ENCODE measurements at places on chromosomes 7 and 10.

DNA sequence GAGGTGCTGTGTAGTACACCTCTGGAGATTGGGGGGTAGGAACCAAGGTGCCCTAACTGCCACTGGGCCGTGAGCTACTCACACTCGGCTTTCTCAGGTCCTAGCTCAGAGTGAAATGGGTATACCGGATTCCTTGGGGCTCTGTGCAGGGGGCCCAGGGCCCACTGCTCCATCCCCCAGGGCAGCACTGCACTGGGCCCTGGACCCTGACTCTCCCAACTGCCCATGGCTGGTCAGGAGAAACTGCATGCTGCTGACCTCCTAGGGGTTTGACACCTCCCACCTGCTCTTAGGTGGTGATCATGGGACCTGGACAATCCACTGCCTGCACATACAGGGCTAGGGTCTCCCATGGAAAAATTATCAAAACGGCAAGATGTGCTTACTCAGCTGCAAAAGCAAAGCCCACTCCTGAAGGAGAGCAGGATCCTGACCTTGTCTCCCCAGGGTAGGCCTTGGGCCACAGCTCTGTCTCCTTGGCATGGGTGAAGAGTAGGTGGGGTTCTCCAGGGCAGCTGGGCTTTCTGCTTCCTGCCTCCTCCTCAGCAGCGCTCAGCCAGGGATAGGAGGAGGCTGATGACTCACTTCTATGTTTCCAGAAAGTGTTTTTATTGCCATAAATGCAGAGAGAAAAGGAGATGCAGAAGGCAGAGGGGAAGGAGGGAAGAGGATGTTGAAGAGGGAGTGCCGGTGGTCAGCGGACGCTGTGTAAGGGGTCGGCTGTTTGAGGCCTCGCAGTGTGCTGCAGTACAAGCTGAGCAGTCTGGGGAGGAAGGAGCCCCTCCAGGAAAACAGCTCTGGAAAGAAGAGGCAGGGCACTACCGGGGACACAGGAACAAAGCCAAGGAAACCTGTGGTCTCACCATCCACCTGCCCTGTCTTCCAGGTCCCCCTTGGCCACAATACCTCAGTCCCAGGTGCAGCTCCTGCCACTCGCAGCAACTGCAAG, 107.8 kb downstream of the ARHGAP22 start:
- no peak for DNase-seq

DNA sequence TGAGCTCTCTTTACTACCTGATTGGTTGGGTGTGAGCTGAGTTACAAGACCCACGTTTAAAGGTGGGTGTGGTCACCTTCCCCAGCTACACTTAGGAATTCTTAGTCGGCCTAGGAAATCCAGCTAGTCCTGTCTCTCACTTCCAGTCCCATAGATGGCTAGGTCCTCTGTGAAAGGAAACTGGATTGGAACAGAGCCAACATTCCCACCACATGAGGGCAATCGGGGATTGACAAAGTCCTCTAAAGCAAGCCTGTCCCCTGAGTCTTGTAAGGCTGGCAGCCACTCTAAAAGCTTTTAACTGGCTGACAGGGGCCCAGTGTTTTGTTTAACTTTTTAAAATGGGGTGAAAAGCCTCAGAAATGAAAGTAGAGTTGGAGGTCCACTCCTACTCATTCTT, 15.1 kb upstream of the CROT start:
- DNase-seq = no peak

GRCh38 chr10:46557319-46558121, 1.1 kb upstream of the GPRIN2 start:
- DNase-seq = no peak

GRCh38 chr7:17166824-17167379, 131.6 kb upstream of the AHR start:
- no peak for DNase-seq

- DNase-seq = no peak
These were observed 15.5 kb downstream of the MSRB2 start for GRCh38 chr10:23110722-23111516.

DNA sequence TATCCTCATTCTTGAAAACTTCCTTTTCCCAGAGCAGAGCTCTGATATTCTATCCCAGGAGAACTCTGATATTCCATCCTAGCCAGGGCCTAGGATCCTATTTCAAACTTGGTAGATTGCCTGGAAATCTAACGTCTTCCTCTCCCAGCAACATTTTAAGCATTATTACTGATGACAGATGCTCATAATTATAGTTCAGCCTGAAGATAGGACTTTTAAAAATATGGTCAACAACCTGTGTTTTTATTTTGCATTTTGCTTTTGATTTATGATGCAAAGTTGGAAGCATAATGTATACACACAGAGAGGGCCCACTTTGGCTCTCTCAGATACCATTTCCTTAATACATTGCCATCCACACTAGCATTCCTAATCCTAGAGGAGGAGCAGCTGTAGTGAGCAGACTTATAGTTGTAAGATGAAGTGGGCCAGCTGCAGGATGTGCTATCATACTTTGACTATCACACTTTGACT, 457.4 kb upstream of the TPK1 start:
- DNase-seq = no peak

DNA sequence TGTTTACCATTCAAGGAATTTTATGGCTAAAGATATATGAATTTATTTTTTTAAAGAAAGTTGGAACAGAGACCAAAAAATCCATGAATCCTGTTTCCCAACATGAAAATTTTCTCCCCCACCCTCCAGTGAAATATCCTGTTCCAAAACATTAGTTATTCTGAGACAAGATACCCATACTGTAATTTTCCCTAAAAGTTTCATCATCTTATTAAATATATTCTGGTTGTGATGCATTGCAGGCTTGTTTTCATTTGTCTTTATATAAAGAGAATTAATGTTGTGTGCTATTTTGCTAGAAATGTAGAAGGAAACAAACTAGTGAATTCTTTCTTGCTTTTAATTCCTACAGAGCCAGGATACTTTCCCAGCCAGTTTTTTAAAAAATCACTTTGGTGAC, 106.6 kb downstream of the EXOC4 start:
- no peak for DNase-seq

DNA sequence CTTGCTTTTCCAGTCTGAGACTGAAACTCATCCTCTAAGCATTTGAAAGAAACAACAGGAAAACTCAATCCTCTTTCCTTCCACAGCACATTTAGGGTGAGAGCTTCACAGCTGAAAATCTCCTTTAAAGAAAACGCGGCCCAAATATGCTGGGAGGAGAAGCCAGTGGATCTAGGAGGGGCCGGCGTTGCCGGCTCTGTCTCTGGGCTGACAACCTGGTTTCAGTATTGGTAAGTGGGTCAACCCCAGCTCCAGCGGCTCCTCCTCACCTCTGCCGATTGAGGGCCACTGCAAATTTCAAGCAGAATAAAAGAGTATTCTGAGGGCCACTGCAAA, 75.3 kb upstream of the CPXM2 start:
- no peak for DNase-seq

GRCh38 chr7:24560772-24561171, 12.5 kb upstream of the PALS2 start:
- DNase-seq = no peak

DNA sequence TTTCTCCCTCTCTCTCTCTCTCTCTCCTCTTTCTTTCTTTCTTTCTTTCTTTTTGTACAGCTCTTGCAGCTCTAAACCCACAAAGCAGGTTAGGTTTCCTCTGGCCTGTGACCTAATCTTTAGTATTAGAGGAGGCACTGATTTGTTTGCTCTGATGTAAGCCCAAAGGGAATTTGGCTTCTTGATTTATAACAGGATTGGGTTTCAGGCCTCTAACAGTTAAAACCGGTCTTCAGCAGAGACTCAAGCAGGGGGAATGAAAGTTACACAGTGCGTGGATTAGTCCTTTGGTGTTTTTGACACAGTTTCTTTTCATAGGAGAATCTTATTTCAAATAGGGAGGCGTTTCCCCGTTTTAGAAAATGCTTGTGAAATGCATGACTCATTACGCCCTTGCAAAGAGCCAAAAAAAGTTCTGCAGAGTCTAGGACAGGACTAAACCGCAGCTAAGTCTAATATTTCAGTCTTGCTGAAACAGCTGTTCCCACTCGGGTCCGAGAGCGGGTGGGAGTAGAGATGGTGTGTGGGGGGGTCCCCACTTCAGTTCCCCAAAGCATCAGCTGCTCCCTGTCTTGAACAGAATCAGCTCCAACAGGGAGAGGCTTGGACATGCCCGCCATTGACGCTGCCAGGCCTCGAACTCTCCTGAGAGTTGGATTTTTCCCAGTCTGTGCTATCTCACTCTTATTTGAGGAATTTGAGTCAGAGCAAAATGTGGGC, 296.5 kb upstream of the PITRM1 start:
- DNase-seq = no peak

- no peak for DNase-seq
These were observed 114.6 kb upstream of the FZD1 start for GRCh38 chr7:91149341-91150246.

DNA sequence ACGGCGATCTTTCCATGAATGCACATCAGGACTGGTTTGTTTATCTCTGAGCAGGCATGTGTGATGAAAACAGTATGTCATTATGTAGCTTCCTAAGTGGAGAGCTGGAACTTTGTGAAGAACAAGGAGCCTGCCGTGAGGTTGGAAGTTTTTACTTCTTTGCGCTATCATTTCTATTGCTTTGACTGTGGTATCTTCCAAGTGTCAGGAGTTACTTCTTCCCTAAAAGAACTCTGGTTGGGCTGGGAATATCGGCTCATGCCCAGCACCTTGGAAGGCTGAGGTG, 167.4 kb upstream of the AHR start:
- DNase-seq = no peak

DNA sequence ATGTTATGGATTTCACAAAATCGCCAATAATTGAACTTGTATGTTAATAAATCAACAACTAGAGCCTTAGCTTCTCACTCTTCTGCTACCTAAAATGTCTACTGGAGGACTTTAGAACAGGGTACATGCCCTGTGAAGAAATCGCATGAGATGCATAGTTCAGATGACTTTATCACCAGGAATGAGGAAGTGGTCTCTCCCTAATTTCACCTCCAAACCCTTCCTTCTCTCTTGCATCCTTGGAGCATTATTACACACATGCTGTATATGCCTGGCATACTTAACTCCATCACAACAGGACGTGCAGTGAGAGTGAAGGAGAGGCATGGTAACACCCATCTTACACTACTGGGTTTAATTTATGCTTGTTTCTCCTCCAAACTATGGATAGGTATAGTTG, 27.8 kb downstream of the RHEB start:
- no peak for DNase-seq

- no peak for DNase-seq
These were observed 75.9 kb downstream of the HIBADH start for GRCh38 chr7:27586825-27587224.

GRCh38 chr10:15395935-15396334, 24.8 kb upstream of the FAM171A1 start:
- DNase-seq = no peak

- DNase-seq = no peak
These were observed 3.6 kb downstream of the HERPUD2 start for GRCh38 chr7:35691366-35691765.

DNA sequence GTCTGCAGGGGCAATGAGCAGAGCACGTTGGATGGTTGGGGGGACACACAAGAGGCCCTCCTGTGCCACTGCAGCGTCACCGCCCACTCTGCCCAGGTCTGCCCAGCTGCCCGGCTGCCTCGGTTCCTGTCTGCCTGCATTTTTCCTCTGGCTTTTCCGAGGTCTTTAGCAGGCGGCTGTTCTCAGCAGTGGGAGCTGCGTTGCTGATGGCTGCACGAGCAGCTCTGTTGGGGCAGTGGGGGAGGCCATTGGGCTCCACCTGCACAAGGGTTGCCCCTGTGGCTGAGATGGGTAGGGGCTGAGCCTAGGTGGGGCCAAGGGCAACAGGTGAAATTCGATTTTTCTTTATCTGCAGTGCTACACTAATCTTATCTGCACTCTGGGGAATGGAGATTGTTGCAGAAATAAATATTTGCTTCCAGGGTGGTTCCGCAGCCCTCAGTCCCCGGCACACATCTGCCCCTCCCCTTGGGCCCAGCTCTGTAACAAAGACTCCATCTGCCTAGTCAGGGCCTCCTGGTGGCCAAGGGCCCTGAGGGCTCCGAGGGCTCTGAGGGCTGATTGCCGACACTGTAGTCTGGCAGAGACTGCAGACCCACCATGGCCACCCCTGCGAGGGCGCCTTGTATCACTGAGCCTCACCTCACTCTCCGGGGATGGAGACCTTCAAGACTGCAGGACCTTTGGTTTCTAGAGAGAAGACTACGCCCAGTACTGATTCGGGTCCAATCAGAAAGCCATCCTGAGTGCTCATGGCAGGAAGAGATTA, 141.7 kb upstream of the SHH start:
- DNase-seq = no peak

DNA sequence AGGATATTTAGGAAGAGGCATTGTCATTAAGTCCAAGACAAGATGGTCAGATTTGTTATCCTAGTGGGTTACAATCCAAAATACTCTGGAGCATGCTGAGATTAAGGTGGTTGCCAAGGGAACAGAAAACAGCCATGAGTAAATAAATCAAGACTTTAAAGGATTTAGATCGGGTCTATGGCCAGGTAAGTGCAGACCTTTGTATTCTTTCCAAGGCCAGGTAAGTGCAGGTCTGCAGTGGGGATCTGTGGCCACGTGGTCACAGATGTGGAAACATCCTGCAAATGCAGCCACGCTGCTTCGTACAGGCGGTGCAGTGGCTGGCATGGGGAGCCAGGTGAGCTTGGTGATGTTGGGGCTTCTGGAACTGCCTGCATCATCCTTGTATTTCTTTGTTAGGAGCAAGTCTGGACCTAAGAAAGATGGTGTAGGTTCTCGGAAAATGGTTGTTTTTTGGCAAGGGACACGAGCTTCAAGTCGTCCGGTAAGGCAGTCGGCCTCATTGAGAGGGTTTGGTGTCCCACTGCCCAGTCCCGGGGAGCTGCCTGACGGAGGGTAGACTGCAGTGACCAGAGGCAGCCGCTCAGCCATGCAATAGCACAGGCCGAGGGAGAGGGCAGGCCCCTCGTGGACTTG, 21.8 kb downstream of the ZNF775 start:
- DNase-seq = no peak

- DNase-seq = no peak
These were observed 70.3 kb upstream of the MXI1 start for GRCh38 chr10:110137142-110137545.

DNA sequence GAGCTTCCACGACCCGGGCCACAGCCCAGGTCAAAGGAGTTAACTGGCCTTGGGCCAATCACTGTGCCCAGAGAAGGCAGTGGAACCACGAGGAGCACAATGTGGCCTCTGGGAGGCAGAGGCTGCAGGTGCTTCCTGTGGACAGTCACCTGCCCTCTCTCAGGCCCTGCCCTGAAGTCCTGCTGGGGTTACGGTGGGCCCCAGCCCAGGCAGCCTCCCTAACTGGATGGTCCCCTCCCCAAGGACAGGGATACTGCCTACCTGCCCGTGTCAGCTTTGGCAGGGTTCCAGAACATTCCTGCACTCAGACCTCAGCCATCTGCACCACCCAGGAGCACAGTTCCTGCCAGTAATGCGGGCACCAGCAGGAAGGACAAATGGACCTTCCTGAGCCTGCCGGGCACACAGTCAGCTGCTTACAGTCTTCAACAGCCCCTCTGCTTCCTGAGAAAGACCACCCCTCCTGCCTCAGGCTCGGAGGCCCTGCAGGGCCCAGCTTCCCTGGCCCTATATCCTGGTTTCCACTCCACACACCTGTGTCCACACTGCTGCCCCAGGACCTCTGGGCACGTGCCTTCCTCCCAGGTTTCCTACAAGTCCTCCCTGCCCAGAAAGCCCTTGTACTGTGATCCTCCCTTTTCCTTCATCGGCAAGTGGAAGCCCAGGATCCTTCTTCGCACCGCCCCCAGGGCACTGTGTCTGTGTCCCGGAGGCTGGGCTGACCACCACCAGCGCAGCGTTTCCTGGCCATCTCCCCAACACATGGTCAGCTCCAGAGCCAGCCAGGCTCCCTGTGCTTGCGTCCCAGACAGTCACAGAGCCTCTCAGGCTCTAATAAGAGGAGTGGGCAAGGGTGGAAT, 23.3 kb downstream of the WDR86 start:
- DNase-seq = no peak
